ENCODE measurements at places on chromosomes 7 and 10.

DNA sequence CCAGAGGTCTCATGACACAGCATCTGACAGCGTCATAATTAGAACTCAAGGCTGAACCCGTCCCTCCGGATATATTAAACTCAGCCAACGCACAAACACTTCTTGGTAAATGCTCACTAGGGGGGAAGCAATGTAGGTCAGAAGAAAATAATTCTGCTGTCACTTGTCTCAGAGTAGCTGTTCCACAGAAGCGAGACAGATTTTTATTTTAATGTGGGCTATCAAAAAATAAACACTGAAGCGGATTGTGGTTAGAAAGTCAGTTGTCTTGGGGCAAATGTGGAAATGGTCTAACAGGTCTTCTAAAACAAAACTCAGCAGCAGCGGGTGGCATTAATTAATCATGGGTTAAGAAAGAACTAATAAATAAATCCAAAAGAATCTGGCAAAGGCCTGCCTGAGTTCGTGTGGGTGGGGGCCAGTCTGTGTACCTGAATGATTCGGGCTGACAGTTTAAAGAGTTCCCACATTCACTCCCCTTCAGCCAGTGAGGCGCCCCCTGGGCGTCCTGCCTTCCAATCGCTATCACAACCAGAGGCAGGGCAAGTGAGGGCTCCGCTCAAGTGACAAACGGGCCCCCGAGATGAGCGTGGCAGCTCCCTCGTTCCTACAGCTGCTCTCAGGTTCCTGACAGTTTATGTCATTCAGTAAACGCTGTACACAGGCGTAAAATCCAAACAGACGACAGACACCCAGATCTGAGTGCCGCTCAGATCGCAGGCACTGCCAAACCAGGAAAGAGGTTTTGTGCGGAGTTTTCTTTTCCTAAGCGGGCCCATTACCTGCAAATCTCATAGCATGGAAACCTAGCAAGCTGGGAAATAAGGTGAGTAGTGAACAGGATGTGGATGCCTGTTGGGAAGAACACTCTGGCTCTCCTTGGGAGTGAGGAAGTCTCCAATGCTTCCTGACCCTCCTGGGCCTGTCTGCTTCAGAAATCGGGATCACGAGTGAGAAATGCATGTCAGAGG is 52.9 kb downstream of the NRAP start:
- no peak for DNase-seq

- DNase-seq: no peak
These were observed 241.7 kb downstream of the IPMK start for GRCh38 chr10:58026036-58026435.

GRCh38 chr7:89002981-89003956 is 207.7 kb upstream of the TEX47 start:
- DNase-seq: no peak

GRCh38 chr10:5515948-5516761 is 8.6 kb upstream of the CALML3 start:
- DNase-seq: no peak

DNA sequence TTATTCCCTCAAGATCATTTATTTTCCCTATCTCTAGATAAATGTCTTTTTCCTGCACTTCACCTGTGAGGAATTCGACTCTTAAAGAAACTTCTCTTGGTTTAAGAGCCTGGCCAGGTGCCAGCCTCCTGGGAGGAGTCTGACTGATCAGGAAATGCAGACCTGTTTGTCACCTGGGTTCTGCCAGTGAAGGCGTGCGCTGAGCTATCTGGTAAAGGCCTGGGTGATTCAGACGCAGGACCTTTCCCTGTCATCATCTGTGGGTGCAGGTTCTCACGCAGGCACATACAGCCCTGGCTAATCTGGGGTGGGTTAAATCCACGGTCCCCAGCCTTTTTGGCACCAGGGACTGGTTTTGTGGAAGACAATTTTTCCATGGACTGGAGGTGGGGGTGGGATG is 65.3 kb upstream of the AQP1 start:
- DNase-seq: no peak

- no peak for DNase-seq
These were observed 317.8 kb downstream of the SH2D4B start for GRCh38 chr10:80855348-80855971.

GRCh38 chr7:151631570-151631952 is 111.9 kb upstream of the RHEB start:
- no peak for DNase-seq

- DNase-seq: no peak
These were observed 10.4 kb upstream of the PRKG1 start for GRCh38 chr10:51063659-51064535.

- DNase-seq: no peak
These were observed 6.3 kb upstream of the LIPF start for GRCh38 chr10:88657901-88658300.

DNA sequence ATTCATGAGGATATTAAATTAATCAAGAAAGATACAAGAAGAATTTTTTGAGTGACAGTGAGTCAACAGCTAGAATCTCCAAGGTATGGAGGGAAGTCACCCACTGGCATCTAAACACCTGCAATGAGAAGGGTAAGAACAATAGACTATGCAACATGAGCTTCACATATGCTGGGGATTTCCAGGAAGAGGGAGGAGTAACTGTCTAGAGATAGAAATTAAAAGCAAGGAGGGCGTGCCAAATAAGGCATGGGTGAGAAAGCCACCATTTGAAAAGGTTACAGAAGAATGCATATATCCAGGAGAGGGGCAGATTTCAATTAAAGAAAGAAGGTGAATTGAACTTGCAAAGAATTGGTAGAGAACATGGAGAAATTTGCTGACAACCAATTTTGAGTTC is 365.7 kb downstream of the GPR37 start:
- no peak for DNase-seq

GRCh38 chr10:20817646-20818045 is 79.5 kb downstream of the NEBL start:
- DNase-seq: no peak

DNA sequence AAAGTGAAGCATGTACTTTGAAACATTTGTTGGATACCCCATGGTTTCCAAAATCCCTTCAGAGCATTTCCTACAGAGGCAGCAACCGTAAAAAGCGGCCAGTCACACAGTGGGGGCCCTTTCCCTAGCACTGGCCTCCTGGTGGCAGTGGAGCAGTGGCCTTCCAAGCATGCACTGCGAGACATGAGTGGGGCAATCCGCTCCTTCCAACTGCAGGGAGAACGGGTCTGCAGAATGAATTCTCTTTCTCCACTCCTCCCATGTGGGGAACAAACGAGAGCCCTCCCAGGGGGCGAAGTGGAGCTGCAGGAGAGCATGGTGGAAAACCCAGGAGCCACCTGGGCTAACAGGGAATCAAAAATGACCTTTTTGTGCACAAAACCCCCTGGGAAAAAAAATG is 542.9 kb upstream of the GALNT17 start:
- no peak for DNase-seq

DNA sequence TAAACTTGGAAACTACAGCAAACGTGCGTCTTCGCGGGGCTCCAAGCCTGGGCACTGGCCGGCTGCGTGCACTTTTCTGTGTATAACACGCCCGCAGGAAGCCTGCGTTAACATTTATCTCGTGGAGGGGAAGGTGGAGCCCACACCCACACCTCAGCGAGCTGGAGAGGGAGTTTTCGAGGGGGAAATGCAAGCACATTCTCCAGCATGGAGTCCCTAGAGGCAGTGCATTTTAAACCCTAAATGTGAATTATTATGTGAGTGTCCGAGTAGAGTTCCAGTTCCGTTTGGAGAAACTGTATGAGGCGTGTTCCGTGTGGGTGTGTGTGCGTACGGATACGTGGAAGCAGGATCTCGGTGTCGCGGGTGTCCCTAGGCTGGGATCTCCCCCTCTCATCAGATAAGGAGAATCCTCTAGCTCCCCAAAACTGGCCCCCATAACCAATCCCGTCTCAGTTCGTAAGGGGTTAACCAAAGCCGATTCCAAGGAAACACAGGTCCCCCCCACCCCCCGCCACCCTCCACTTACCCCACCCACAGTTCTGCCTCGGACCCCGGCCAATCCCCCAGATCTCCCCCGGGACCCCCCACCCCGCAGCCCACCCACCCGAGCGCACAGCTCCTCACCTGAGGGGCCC is 403 bp downstream of the CDK6 start:
- no peak for DNase-seq

DNA sequence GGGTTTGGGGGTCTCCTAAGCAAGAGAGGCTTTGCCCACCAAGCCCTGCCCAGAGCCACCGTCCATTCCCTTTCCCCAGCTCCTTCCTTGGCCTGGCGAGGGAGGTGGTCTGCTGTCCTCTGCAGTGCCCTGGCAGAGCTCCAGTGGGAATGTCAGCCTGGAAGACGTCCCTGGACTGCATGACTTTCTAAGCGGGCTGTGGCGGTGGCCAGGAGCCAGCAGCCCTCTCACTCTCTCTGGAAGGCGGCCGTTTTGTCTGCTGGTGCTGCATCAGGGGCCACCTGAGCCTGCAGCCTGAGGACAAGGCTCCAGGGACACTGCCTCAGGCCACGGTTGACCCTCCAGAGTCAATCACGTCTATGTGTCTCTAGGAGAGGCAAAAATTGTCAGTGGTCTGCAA is 271.0 kb downstream of the SKAP2 start:
- no peak for DNase-seq

DNA sequence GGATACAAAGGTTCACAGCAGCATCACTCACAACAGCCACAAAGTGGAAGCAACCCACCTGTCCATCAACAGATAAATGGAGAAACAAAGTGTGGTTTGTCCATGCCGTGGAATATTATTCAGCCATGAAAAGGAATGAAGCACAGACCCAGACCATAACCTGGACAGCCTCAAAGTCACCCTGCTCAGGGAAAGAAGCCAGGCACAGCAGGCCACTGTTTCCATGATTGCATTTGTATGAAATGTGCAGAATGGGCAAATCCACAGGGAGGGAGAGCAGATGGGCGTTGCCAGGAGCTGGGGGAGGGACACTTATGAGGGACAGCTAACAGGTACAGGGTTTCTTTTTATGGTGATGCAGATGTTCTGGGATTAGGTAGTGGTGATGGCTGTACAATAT is 30.3 kb downstream of the FOXL3 start:
- no peak for DNase-seq

- no peak for DNase-seq
These were observed 18.1 kb downstream of the CALN1 start for GRCh38 chr7:72394016-72394415.

DNA sequence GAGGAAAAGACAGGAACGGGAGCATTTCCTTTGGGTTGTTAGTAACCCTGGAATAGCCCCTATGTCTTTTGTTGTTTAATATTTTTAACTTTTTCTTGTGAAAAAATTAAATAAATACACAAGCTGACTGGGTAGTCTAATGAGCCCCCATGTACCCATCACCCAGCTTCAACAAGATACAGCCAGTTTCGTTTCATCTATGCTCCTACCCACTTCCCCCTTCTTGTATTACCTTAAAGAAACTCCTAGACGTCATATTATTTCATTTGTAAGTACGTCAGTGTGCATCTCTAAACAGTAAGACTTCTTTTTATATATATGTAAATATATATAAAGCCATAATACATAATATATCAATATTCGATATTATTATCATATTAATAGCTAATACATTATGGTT is 42.8 kb upstream of the NUB1 start:
- no peak for DNase-seq

DNA sequence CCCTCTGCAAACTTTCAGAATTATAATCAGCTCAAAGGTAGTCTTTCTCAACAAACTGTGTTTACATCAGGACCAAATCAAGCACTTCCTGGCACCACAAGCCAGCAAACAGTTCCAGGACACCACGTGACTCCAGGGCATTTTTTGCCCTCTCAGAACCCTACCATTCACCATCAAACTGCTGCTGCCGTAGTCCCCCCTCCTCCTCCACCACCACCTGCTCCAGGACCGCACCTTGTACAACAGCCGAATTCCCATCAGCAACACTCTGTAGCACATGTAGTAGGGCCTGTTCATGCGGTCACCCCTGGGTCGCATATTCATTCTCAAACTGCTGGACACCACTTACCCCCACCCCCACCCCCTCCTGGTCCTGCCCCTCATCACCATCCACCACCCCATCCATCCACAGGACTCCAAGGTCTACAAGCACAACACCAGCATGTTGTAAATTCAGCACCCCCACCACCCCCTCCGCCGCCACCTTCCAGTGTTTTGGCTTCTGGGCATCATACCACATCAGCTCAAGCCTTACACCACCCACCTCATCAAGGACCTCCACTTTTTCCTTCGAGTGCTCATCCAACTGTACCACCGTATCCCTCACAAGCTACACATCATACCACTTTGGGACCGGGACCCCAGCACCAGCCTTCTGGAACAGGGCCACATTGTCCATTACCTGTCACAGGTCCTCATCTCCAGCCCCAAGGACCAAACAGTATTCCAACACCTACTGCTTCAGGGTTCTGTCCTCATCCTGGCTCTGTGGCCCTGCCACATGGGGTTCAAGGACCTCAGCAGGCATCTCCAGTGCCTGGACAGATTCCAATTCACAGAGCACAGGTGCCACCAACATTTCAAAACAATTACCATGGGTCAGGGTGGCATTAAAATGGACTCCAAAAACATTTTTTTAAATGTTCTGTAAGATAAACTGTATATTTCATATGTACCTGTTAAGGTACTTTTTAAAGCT is 98.7 kb downstream of the KMT2E start:
- no peak for DNase-seq

DNA sequence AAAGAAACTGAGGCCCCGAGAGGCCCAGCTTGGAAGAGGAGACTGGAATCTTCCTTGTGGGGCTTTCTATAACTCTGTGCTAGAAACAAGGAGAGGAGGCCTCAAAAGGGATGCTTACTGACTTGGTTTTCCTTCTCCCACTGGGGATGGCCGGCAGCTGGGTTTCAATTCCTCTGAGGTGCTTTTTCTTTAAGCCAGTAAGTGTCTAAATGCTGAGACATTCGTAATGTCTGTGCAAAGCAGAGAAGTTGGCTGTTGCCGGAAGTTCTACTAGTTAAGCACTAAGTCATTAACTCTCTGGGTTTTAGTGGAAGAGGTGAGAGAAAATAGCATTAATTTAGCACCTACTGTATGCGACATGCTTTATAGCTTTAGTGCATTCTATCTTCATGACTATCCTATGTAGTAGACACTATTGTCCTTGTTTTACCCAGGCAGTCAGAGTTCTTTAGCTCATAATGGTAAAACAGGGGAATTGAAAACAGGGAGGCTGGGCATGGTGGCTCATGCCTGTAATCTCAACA is 135.2 kb downstream of the RGS10 start:
- no peak for DNase-seq

DNA sequence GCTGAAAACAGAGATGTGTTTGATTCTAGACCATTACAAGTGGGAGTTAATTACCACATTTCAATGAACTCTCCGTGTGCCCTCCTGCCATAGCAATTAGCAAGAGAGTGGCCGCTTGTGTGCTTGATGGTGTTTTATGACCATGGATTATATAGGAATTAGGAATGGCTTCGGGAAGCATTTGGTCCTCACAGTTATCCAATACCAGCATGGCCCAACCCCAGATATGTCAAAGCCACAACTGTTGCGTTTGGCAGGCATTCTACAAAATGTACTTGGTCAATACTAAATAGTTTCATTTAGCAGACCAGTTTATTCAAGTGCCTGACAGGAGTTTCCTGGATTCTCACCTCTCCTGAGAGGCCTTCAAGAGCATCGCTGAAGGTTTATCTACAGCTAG is 509.0 kb upstream of the GALNT17 start:
- DNase-seq: no peak

Data from activated naive CD8-positive, alpha-beta T cell treated with anti-CD3 and anti-CD28 coated beads, Interleukin-2, amount 50 U/mL, for 16 hours (primary cell).